ENCODE measurements at places on chromosomes 7 and 10.

DNA sequence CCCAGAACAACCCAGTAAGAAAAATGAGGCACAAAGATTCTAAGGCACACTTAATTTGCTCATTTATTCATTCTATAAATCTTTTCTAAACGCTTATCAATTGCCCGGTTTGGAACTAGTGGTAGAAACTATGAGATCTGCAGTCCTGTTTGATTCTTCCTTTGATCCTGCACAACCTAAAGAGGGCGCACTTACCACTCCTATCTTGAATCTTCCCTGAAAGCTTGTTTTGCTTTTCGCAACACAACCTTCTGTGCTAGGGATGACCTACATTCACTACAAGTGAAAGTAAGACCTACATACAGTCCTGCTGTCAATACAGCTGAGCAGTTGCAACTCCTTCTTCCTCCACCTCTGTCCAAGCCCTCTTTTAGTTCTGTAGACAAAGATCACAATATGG is 12.6 kb upstream of the ARL4A start:
- DNase-seq = peak; percentile 23

DNA sequence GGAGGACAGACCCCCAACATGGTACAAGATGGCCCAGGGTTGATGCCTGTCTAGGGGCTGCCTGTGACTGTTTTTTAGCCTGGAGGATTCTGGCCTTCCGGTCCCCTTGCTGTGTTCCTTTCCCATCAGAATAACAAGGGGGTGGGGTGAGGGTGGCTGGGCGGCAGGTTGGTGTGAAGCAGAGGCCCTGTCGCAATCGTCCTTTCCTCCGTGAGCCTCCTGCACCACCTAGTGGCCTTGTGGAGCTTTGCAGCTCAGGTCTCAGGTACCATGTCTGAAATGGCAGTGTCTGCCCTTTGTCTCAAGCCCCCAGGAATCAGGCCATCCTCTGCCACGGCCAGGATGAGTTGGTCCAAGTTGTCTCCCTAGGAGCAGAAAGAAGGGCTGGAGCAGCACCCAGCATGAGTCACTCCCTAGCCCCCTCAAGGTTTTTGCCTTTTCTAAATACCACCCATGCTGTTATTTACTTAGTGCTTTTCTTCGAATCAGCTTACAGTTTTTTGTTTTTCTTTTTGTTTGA is 24.2 kb downstream of the TACR2 start:
- peak; percentile 92 for DNase-seq

DNA sequence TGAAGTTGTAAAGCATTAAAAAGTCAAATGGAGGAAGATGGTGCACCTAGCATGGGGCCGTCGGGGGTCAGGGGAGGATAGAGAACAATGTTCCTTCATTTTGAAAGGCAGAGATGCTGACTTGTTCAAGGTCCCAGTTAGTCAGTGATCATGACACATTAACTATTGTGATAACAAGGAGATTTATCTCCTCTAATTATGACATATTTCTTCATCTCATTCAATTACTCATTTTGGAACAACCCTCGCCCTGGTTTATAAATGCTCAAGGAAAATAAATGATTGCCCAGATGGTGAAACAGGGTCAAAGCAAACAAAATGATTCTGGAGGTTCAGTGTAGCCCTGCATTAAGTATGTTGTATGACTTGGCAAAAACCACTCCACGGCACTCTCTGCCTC is 106.2 kb downstream of the ITIH5 start:
- no peak for DNase-seq

- DNase-seq = no peak
Measured at GRCh38 chr10:7795605-7796004, 7.6 kb downstream of the ATP5F1C start.

GRCh38 chr10:92572362-92573090 is 1.4 kb downstream of the IDE start:
- DNase-seq = no peak

- DNase-seq = peak; percentile 46
Measured at GRCh38 chr10:70619271-70620019, 16.9 kb upstream of the PRF1 start.

DNA sequence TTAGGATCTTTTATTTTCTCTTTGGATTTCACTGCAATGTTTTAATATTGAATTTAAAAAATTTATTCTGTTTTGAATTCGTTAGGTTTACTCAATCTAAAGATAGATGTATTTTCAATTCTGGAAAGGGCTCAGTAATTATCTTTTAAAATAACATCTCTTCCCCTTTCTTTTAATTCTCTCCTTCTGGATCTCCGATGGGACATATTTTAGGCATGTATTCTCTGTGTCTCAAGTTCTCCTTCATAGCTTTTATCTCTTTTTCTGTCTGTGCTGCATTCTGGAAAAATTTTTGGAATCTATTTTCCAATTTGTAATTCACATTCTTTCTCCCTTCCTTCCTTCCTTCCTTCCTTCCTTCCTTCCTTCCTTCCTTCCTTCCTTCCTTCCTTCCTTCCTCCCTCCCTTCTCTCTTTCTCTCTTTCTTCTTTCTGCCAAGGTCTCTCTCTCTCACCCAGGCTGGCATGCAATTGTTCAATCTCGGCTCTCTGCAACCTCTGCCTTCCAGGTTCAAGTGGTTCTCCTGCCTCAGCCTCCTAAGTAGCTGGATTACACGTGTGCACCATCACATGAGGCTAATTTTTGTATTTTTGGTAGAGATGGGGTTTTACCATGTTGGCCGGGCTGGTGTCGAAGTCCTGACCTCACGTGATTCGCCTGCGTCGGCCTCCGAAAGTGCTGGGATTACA is 98.5 kb upstream of the CTTNBP2 start:
- DNase-seq = no peak

GRCh38 chr10:45581582-45582385 is 90.8 kb downstream of the ZFAND4 start:
- no peak for DNase-seq

DNA sequence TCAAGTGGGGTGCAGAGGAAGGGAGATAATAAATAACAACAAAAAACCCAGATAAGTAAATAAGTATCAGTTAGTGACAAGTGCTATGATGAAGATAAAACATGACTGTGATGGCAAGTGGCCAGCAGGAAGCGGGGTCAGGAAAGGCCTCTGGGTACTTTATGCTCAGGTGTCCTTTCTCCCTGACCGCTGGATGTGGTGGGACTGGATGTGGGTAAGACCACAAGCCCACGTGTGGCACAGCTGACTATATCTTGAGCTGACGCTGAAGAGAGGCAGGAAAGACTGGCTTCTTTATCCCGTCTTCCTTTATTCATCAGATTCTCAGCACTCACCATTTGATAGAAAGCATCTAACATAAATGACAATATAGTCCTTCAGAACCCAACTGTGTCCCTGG is 87.8 kb downstream of the CREB5 start:
- DNase-seq = no peak

- DNase-seq = no peak
Measured at GRCh38 chr7:107063245-107064120, 19.0 kb downstream of the PRKAR2B start.

- DNase-seq = no peak
Measured at GRCh38 chr7:85126383-85126782, 60.5 kb downstream of the SEMA3D start.

GRCh38 chr10:116183733-116184511 is 89.1 kb downstream of the GFRA1 start:
- no peak for DNase-seq

DNA sequence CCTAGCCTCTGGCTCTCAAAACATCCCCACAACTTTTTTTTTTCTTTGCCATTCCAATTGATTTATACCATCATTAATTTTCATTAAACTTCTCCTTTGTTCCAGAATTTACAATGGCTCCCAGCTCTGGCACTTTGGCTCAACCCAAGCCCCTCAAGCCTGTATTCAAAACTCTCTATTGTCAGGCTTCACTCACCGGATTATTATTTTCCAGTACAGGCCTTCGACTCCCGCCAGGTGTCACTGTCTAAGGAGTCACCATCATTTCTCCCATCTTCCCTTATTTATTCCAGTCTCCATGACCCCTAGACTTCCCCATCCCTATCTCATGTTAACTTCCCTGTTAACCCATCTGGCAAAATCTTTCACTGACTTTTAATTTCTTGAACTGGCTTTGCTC is 67.8 kb downstream of the HIPK2 start:
- no peak for DNase-seq

DNA sequence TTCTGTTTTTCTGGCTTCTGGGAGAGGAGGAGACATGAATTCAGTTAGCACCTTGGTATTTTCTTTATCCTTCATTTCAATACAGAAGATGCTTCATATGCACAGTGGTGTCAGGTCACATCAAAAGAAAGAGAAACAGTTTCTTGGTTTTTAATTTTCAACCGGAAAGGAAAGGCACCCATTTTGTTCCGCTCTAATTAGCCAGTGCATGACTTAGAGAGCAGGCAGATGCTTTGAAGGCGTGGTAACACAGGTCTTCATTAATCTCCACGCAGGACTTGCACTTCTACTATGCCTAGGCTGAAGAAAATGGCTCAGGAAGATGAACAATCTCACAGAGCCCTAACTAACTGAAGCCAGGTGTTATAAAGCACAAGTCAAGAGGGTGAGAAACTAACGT is 70.4 kb upstream of the ATRNL1 start:
- no peak for DNase-seq

DNA sequence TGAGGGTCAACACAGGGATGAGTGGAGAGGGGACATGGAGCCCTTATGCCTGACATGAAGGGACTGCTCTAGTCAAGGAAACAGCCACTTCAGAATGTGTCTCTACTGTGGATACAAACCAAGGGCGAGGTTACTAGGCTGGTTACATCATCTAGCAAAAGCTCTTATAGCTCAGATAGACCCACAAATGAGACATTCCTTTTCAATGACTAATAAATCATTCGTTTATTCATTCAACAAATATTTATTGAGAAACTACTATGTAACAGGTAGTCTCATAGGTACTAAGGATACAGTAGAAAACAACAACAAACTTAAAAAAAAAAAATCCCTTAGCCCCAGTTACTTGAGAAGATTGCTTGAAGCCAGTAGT is 219.5 kb downstream of the KIAA1217 start:
- DNase-seq = no peak
